Activated CD4-positive, CD25-positive, alpha-beta regulatory T cell (primary cell): ENCODE measurements at places on chromosomes 5 and 9.

DNA sequence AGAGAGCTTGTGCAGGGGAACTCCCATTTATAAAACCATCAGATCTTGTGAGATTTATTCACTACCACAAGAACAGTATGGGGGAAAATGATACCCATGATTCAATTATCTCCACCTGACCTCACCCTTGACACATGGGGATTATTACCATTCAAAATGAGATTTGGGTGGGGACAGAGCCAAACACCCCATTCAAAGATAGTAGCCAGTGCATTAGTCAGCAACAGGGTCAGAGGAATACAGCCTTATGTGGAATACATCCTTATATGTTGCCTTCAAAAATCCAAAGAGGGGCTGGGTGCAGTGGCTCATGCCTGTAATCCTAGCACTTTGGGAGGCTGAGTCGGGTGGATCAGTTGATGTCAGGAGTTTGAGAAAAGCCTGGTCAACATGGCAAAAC lies 563.2 kb downstream of the CCDC171 start:
- DNase-seq, result no peak

DNA sequence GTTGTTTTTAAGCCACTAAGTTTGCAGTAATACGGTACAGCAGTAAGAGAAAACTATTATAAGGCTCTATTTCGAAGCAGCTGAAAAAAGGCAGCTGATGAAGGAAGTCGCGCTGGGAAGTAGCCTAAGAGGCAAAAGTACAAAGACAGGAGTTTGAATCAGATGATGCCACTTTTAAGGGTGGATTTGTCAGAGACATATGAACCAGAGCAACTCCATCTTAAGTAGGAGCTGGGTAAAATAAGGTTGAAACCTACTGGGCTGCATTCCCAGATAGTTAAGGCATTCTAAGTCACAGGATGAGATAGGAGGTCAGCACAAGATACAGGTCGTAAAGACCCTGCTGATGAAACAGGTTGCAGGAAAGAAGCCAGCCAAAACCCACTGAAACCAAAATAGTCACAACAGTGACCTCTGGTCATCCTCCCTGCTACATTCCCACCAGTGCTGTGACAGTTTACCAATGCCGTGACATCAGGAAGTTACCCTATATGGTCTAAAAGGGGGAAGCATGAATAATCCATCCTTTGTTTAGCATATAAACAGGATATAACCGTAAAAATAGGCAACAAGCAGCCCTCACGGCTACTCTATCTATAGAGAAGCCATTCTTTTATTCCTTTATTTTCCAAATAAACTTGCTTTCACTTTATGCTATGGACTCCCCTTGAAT lies 91.8 kb upstream of the PRSS3 start:
- DNase-seq, result no peak

DNA sequence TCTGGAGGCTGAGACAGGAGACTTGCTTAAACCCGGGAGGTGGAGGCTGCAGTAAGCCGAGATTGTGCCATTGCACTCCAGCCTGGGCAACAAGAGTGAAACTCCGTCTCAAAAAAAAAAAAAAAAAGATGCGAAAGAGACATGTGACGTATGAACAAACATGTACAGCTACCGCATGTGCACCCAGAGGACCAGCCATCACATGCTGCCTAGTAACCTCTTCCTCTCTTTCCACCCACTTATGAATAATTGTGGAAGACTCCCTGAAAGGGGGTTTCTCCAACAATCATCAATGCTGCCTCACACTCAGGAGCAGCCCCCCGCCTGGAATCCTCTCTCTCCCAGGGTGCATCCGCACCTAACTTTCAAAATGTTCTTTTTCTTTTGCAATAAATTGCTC lies 2.2 kb downstream of the SARDH start:
- no peak for DNase-seq

DNA sequence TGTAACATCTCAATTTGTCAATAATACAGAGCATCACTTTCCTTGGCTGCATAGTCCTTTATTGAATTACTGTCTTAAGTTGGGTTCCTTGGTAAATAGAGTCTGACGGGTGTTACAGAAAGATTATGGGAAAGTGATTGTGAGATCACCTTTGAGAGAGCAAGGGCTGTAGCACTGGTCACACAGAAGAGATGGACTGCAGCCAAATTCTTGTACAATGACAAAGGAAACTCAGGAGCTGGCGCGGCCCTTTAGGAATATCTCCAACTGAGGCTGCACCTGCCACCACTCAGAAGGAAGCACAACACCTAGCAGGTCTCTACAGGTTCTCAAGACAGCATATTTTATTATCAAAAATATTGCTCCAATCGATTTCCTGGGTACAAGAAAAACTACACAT lies 350.0 kb upstream of the ISL1 start:
- no peak for DNase-seq

GRCh38 chr5:3307982-3308621 lies 287.5 kb upstream of the IRX1 start:
- DNase-seq, result no peak

GRCh38 chr5:61449804-61450492 lies 117.9 kb downstream of the ZSWIM6 start:
- no peak for DNase-seq

- DNase-seq, result no peak
These were observed 264.4 kb downstream of the HTR1A start for GRCh38 chr5:63697811-63698210.

DNA sequence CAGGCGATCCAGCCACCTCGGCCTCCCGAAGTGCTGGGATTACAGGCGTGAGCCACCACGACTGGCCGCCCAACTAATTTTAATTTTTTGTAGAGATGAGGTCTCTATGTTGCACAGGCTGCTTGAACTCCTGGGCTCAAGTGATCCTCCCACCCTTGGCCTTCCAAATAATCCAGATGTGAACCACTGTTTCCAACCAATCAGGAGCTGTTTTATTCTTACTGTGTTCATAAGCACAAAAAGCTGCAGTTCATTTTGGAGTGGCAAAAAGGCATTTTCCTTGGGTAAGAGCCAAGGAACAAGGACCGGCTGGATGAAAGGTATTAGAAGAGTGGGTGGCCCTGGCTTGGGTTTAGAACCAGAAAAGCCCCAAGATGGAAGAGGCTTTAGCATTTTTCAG lies 5.2 kb upstream of the SLC27A4 start:
- DNase-seq, result no peak

DNA sequence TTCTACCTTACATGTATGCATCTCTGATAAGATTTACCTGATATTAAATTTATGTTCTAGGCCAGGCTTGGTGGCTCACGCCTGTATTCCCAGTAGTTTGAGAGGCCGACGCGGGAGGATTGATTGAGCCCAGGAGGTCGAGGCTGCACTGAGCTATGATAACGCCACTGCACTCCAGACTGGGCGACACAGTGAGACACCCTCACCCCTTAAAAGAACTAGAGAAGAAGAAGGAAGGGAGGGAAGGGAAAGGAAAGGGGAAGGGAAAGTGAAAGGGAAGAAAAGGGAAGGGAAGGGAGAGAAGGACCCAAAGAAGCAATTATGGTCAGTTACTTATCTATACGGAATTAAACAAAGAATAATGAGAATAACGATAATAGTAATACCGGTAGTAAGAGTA lies 1.2 kb upstream of the RFK start:
- no peak for DNase-seq
